ENCODE measurements at places on chromosomes 13 and 19.

DNA sequence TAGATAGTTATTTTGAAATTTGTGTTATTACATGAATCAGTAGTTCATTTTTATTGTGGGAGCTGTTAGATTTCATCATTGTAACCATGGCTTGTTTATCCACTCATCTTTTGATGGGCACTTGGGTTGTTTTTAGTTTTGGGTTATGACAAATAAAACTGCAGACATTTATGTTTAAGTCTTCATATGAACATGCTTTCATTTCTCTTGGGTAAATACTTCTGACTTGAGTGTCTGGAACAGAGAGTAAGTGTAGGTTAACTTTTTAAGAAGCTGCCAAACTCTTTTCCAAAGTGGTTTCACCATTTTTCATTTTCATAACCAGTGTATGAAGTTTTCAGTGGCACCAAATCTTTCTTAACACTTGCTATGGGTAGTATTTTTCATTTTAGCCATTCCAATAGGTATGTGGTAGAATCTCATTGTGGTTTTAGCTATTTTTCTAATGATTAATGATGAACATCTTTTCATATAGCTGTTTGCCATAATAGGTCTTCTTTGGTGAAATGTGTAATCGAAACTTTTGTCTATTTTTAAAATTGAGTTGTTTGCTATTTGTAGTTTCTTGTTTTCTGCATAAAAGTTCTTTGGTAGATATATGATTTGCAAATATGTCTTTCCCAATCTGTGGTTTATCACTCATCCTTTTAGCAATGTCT, 17.9 kb downstream of the SLAIN1 start:
- no peak for DNase-seq

DNA sequence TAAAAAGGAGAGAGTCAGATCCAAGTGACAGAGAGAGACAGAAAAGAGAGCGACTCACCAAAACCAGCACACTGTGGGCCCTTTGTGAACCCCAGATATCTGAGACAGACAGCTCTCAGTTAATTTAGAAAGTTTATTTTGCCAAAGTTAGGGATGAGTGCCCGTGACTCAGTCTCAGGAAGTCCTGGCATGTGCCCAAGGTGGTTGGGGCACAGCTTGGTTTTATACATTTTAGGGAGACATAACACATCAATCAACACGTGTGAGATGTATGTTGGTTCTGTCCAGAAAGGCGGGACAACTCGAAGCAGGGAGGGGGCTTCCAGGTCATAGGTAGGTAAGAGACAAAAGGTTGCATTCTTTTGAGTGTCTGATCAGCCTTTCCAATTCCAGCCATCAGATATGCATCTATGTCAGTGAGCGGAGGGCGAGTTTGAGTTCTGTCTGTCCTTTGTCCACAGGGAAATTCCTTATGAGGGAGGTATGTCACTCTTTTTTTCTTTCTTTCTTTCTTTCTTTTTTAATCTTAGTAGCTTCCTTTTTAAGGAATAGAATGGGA, 37.2 kb upstream of the ATP11A start:
- DNase-seq = no peak

- DNase-seq = no peak
Measured at GRCh38 chr19:2026770-2027169, 11.3 kb upstream of the BTBD2 start.

DNA sequence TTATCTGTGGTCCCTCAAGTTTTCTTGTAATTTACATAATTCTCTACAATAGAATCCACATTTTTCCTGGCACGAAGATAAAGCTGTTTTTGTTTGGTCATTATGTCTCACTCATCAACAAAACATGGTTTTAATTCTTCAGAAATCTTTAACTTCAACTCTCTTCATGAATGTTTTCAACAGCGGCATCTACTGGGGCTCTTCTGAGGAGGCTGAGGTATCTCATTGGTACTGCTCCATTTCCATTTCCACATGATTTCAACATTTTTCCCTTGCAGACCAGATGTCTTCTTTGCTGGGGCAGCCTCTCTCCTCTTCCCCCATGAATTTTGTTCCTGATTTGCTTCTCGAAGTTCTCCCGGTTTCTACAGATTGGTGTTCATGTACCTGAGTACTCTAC, 5.8 kb upstream of the KBTBD7 start:
- DNase-seq = no peak

- DNase-seq = peak; percentile 62
Measured at GRCh38 chr19:13155472-13156359, 5.5 kb downstream of the IER2 start.

DNA sequence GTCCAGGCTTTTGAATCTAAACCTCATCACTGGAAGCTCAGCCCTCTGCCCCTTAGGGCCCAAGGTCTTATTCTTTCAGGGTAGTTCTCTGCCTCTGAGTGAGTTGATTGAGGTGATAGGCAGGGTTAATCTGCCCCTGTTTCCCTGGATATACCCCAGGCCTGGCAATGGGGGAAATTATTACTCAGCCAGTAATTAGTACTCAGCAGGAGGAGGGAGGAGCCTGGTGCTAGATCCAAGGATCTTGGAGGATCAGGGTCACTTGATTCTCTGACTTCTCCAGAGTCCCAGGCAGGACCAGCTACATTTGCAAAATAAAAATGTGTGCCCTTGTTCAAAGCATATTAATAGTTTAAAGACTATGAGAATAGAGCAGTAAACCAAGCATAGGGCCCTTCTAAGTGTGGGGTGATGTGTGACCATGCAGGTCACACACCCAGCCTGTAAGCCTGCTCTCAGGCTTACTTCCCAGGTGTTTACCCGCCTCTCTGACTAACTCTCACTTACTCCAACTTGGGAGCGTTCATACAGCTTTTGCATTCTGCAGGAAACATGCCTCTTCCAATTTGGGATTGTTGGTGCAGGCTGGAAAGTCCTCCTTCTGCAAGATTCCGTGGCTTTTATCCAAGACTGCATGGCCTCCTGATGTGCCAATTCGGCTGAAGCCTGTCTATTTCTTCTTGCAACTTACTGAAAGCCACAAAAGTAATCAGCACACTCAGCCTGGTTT, 7.9 kb upstream of the STK24 start:
- no peak for DNase-seq

- DNase-seq = no peak
Measured at GRCh38 chr13:21894703-21895699, 224.1 kb downstream of the FGF9 start.

- DNase-seq = no peak
Measured at GRCh38 chr13:36840718-36841250, 21.8 kb downstream of the RFXAP start.

DNA sequence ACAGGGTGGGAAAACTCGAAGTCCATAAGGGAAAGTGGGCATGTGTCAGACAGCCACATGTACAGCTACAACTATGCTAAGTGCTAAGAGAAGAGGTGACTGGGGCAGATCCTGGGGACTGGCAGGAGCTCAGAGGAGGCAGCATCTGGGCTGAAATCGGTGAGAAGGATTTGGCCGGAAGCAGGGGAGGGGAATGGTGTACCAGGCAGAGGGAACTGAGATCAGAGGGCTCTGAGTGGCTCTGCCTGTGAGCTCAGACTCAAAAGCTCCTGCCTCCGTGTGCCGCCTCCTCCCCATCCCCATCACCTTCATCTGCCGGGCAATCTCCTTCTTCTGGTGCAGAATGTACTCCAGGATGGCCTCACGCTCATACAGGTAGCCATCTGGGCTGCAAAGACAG, 21.8 kb downstream of the NOSIP start:
- DNase-seq = no peak

GRCh38 chr13:52160506-52160905, 1.1 kb upstream of the NEK3 start:
- DNase-seq = no peak

- DNase-seq = no peak
Measured at GRCh38 chr13:75818179-75818967, 182.2 kb downstream of the LMO7 start.

GRCh38 chr19:33476151-33476707, 45.4 kb downstream of the PEPD start:
- no peak for DNase-seq

- no peak for DNase-seq
Measured at GRCh38 chr13:47539317-47539716, 461.8 kb downstream of the SUCLA2 start.

- DNase-seq = no peak
Measured at GRCh38 chr13:30443957-30444404, 21.7 kb downstream of the UBE2L5 start.

GRCh38 chr13:73035660-73036059, 23.1 kb upstream of the KLF5 start:
- DNase-seq = no peak

DNA sequence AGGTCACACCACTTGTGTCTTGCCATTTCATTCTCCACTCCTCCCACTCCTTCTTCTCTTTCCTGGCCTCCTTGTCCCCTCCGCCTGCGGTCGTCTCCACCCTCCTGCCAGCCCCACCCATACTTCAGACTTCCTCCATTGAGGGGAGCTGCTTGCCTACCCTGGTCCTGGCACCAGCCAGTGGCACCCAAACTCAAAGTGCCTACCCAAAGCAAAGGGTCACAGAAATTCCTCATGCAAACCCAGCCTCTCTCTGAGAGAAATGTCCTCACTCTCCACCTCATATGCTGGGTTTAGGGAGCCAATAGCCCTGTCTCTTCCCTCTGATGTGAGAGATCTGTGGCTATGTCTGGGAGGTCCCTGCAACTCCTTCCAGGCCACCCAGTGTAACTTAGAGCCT, 109.6 kb downstream of the TEX26 start:
- DNase-seq = no peak

- DNase-seq = no peak
Measured at GRCh38 chr19:37926711-37927110, 19.7 kb downstream of the SIPA1L3 start.
